ENCODE measurements at places on chromosomes 11 and 22.
A peak's percentile ranks its signal among the peaks of the same experiment; 100 is the strongest.

DNA sequence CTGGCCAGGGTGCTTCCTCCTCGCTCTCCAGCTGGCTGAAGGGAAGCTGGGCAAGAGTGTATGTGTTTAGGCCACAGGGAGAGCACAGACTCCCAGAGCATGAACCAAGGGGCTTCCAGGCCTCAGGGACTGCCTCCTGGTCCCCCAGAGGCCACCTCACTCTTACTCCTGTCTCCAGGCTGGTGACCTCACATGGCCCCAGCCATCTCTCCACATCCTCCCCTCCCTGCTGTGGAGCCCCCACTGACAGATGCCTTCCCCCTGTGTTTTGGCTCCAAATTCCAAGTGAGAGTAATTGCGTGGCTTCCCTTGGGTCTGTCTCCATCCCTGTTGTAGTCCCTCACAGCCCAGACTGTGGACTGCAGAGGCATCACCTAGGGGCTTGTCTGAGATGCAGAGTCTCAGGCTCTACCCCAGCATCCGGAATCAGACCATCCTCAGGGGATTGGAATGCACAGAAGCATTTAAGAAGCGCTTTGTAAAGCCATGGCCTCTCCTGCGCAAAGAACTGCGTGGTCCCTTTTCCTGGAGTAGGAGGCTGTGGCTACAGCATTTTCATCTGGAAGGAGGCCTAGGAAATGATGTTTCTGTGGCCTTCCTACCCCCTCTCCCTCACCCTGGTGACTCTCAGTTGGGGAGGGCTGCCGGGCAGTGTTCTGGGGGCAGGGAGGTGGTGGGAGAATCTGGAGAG lies 91.1 kb downstream of the ATXN10 start:
- no peak for DNase-seq

DNA sequence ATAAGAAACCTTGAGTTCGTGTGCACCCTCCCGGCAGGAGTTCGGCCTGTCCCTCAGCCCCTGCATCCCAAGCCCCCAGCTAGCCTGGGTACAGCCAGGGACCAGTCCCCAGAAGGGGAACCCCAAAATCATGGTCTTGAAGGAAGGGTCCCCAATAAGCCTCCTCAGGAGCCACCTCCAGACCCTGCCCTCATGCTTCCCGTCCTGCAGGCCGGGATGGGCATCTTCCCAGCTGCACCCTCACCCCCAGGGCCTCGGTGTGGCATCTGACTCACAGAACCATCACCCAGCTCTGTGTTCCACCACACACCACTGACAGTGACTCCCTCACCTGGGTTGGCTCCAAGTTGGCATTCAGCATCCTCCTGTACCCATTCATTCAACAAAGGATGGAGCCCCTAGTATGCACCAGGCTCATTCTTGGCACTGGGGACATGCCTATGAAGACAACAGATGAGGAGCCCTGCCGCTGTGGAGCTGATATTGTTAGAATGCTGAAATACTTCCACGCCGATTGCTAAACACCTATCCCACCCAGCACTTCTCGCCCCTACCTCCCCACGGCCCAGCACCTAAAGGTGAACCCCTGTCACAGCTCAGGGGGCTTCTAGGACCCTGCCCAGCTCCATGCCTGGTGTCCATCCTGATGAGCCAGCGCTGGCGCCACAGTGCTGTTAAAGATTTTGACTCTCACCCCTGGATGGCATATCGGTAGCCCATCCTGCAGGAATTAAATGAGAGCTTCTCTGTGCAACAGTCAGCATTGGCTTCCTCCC lies 77.8 kb downstream of the BUD13 start:
- no peak for DNase-seq

GRCh38 chr22:35514366-35514765 lies 26.3 kb upstream of the RASD2 start:
- no peak for DNase-seq

- DNase-seq, result no peak
Observed at GRCh38 chr11:130872981-130873380, 43.3 kb downstream of the SNX19 start.

DNA sequence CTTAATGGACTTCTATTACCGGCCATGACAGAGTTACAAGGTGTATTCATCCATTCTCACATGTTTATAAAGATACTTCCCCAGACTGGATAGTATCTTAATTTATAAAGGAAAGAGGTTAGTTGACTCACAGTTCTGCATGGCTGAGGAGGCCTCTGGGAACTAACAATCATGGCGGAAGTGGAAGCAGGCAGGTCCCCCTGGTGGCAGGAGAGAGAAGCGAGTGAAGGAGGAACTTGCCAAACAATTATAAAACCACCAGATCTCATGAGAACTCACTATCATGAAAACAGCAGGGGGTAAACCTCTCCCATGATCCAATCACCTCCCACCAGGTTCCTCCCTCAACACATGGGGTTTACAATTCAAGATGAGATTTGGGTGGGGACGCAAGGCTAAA lies 170.0 kb upstream of the PDGFD start:
- DNase-seq, result peak; percentile 48

GRCh38 chr22:33194529-33195077 lies 136.4 kb upstream of the SYN3 start:
- DNase-seq, result no peak

- no peak for DNase-seq
Observed at GRCh38 chr11:21321072-21321471, 651.7 kb downstream of the NELL1 start.

GRCh38 chr11:63146581-63146980 lies 2.6 kb upstream of the SLC22A24 start:
- DNase-seq, result no peak

DNA sequence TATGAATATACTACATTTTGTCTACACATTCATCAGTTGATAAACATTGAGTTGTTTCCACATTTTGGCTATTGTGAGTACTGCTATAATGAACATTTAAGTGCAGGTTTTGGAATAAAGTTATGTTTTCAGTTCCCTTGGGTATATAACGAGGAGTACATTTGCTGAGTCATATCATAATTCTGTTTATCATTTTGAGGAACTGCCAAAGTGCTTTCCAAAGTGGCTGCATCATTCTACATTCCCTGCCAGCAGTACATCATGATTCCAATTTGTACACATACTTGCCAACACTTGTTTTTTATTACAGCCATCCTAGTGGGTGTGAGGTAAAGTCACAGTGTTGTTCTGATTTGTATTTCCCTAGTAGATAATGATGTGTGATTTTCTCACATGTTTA lies 1458.6 kb upstream of the TENM4 start:
- DNase-seq, result peak; percentile 12

DNA sequence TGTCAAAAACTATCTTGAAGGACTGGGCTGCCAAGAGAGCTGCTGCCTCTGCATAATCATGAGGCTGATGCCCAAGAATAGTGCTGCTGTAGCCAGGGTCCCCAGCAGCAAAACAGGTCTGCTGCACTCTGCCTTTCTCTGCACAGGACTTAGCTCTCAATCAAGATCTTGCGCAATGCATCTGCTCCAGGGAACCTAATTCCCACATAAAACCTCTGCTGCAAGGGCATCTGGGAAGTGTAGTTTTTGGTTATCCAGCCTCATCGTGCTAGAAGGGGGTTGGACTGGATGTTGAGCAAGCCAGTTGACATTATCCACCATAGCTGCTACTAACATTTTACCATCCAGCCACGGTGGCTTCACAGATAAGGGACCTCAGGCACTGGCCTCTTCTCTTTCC lies 192.7 kb downstream of the C11orf91 start:
- DNase-seq, result no peak

DNA sequence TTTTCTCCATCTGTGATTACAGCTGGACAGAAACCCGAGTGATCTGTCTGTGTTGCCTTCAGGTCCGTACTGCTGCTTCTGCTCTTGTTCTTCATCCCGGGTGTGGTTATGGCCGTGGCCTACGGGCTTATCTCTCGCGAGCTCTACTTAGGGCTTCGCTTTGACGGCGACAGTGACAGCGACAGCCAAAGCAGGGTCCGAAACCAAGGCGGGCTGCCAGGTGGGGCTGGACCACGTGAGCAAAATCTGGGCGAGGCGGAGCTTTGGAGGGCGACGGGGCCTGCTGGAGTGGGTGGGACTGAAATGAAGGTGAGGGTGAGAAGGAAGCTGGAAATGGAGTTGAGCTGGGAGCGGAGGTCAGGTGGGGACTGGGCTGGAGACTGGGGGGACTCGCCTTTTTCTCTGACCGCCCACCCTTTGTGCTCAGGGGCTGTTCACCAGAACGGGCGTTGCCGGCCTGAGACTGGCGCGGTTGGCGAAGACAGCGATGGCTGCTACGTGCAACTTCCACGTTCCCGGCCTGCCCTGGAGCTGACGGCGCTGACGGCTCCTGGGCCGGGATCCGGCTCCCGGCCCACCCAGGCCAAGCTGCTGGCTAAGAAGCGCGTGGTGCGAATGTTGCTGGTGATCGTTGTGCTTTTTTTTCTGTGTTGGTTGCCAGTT lies 11.1 kb downstream of the CCKBR start:
- DNase-seq, result no peak

- peak; percentile 38 for DNase-seq
Observed at GRCh38 chr11:92929246-92929645, 40.2 kb upstream of the MTNR1B start.

DNA sequence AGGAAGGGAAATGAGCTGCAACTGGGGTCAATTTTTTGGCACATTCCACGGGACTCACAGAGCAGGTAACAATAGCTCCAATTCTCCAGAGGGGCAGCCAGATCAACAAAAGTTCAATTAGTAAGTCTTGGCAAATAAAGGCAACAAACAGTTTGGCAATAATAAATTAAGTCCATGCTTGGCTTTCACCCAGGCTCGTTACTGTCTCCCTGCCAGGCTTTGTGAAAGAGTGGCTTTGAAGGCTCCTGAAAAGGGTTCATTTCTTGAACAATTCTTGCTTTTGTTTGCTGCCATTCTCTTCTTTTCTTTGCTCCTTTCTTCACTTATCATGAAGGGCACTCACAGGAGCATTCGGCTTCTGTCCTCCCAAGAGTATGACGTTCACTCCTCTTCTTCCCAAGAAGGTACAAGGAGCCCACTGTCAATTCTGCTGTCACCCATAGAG lies 123.3 kb downstream of the APIP start:
- DNase-seq, result no peak

DNA sequence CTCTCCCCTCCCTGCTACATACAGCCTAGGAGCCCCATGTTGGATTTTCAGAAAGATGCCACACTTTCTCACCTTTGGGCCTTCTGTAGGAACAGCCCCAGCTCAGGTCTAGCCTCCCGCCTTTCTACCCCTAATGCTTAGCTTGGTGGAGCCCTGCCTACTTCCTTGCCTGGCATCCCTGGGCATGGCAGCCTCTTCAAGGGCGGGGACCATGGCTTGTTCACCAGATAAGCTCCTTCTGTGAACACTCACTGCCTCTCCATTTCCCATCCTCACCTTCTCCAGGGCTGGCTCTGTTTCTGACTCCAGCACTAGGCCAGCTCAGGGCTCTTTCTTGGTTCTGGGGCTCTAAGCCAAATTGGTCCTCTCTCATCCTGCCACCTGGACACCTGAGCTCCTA lies 1.4 kb downstream of the SEPTIN3 start:
- no peak for DNase-seq

DNA sequence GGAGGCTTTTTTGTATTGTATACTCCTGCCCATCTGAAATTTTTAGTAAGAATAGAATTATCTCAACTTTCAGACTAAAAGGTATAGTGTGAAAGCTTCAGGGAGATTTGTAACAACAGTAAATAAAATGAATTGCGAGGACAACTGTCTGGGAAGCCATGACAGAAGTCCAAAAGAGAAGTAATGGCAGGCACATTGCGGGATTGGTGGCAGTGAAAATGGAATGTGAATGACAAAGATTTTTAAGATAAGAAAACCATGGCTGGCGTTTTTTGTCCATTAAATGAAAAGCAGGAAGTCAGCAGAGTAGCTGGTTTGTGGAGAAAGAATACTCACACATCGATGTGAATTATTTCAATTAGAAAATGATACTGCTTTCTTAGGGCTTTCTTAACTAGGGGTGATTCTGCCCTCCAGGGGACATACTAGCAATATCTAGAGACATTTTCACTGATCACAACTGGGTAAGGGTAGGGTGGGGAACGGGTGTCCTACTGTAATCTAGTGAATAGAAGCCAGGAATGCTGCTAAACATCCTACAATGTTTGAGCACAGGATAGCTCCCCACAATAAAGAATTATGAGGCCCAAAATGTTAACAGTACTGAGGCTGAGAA lies 1.6 kb downstream of the NPAT start:
- peak; percentile 45 for DNase-seq

GRCh38 chr11:47786373-47786772 lies 19.2 kb upstream of the FNBP4 start:
- no peak for DNase-seq

GRCh38 chr22:29738118-29738815 lies 18.5 kb downstream of the CABP7 start:
- no peak for DNase-seq

- no peak for DNase-seq
Observed at GRCh38 chr22:44965171-44965570, 44.6 kb downstream of the PHF21B start.

DNA sequence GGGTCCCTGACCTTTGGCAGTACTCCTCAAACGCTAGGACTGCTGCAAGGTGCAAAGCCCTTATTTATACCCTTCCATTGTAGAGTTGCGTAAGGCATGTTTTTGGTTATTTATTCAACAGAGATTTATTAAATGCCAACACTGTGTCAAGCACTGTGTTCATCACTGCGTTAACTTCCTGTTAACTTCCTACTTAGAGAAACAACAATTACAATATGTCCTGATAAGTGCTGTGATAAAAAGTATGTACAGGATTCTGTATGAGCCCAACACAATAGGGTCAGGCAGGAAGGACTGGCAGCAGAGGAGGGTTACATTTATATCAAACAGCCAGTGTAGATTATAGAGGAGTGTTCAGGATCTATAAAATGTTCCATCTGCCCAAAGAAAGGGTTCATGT lies 812.8 kb upstream of the API5 start:
- no peak for DNase-seq

All from GM12865 (cell line).